ENCODE measurements at places on chromosomes 5 and 9.

DNA sequence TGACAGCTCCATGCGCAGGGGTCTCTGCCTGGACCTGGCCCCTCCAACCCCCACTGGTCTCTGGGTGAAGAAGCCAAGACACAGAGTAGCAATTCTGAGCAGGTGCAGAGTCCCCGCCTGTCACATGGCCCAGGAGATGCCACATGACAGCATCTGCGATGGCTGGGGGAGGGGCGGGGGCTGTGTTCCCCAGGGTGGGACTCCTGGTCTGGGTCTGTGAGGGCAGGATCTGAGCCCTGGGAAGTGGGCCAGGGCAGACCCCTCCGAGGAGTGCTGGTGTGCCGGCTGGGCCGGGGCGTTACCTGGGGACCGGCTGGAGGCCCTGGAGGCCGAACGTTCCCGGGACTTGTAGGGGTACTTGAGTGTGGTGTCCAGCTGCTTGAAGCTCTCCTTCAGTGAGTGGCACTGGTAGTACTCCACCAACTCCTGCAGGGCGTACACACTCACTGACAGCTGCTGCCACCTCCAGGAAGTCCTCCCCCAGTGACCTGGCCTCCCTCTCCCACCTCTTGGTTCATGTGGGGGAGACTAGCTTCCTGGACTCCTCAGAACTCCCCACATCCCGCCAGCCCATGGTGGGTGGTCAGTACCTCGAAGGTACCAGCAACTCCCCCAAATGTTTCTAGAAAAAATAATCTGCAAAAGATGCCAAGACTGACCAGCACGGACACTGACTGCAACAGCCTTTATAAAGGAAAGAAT, 32.1 kb upstream of the SARDH start:
- H3K27me3 ChIP-seq = no peaks in the 10 kb centered on the region
- no peaks in the 10 kb centered on the region for H3K4me1 ChIP-seq
- no peak overlapping the region for H3K4me3 ChIP-seq
- DNase-seq = no peak
- no peak overlapping the region for H3K27ac ChIP-seq

GRCh38 chr9:82531795-82532194, 531.1 kb downstream of the RASEF start:
- no peak overlapping the region for H3K4me3 ChIP-seq
- H3K4me1 ChIP-seq = no peaks in the 10 kb centered on the region
- H3K27ac ChIP-seq = no peak overlapping the region

DNA sequence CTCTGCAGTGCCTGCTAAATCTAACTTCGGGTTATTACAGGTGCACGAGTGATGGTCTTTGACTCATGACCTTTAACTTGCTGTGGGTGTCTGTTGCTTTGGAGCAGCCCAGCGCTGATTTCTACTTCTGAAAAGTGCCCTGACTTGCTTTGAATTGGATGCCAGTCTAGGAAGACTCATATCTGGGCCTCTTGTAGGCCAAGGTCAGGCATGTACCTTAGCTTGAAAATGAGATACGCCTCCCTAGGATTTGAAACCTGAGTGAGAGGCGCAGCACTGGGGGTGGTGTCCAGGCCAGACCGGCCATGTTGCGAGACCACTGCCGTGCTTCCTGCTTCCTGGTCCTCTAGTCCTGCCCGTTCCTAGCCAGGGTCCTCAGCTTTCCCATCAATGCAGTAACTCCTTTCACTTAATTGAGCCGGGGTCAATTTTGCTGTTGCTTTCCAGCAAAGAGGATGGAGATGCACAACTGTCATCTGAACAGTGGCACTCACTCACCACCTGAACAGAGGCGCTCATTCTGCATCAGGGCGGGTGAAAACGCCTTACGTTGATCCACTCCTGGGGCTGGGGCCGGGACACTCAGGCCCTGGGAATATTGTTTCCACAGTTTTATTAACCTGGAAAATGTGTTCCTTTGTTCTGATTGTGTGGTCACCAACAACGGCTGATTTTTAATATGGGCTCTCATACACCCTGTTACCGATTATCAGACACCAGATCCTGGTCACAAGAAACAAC, 14.3 kb downstream of the PCAT7 start:
- H3K36me3 ChIP-seq = no peaks in the 10 kb centered on the region
- no peaks in the 10 kb centered on the region for H3K4me1 ChIP-seq
- H3K4me3 ChIP-seq = no peak overlapping the region
- H3K27ac ChIP-seq = no peak overlapping the region
- no peak for DNase-seq
- no peaks in the 10 kb centered on the region for H3K27me3 ChIP-seq

GRCh38 chr5:42886635-42887034, 74.9 kb upstream of the SELENOP start:
- DNase-seq = no peak
- H3K4me3 ChIP-seq = no peak overlapping the region
- H3K36me3 ChIP-seq = no peaks in the 10 kb centered on the region
- H3K27ac ChIP-seq = no peak overlapping the region
- H3K27me3 ChIP-seq = no peaks in the 10 kb centered on the region

DNA sequence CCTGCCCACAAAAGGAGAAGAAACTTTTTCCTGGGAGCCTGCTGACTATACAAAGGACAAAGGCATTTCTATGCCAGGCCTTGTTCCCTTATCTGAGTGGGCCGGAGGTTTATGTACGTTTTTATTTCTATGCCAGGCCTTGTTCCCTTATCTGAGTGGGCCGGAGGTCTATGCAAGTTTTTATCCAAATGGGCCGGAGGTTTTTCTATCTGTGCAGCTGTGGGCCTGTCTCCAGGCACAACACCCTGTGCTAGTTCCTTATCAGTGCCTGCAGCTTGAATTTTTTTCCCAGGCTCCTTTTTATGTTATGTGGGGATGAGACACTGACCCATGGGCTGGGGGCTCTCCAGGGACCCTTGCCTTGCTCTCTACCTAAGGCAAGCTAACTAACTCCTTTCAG, 5.5 kb downstream of the SLC25A2 start:
- H3K27ac ChIP-seq = no peak overlapping the region
- H3K36me3 ChIP-seq = no peaks in the 10 kb centered on the region
- H3K4me1 ChIP-seq = no peaks in the 10 kb centered on the region
- no peaks in the 10 kb centered on the region for H3K27me3 ChIP-seq
- no peak overlapping the region for H3K4me3 ChIP-seq
- no peak for DNase-seq
